ENCODE measurements at places on chromosomes 2 and 18.

GRCh38 chr2:171225302-171225980 is 64.7 kb upstream of the TLK1 start:
- peak; percentile 91 for DNase-seq

DNA sequence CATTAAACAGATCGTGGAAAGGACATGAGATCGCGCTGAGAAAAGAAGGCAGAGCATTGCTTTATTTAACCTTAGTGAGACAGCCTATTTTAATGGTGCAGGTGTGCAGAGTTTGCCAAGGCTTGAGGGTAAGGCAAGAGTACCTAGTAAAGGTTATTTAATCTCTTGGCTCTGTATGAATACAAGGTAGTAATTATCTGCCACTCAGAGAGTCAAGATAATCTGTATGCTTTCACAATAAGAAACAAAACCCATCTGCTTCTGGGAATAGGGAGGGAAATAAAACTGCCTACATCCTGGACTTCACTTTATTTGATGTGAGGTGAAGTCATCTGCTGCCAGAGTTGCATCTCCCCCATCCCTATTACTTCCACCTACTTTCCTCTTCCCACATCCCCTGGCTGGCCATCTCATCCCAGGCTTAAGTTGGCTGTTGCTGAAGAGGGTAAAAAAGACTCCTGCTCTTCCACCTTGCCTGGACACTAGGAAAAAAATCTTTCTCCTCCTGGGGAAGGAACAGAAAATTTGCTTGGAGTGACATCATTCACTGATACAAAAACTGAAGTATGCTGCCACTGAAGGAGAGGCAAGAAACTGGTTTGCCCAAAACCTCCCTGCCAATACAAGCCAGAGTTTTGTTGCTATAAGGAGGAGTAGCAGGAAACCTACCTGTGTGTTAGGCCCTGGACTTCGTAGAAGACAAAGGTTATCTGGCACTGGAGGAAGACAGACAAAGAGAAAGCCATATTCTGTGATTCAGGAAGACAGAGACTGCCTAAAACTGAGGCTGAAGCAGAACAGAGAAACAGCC is 35.8 kb upstream of the ARHGAP25 start:
- no peak for DNase-seq

GRCh38 chr18:40075616-40076015 is 1879.4 kb upstream of the PIK3C3 start:
- DNase-seq, result no peak

- no peak for DNase-seq
Observed at GRCh38 chr18:57437402-57437765, 2.2 kb downstream of the ONECUT2 start.

GRCh38 chr2:130846686-130847375 is 10.1 kb downstream of the ARHGEF4 start:
- no peak for DNase-seq

GRCh38 chr2:99461828-99462483 is 27.9 kb downstream of the REV1 start:
- DNase-seq, result no peak

- no peak for DNase-seq
Observed at GRCh38 chr2:236627193-236627592, 57.6 kb downstream of the ACKR3 start.

GRCh38 chr2:30425326-30425725 is 21.7 kb upstream of the LCLAT1 start:
- DNase-seq, result peak; percentile 69
